ENCODE measurements at places on chromosomes 7 and 10.

- no peak for DNase-seq
Observed at GRCh38 chr10:22932626-22933370, 4.9 kb downstream of the ARMC3 start.

- no peak for DNase-seq
Observed at GRCh38 chr7:587767-588166, 68.1 kb upstream of the PDGFA start.

- DNase-seq = no peak
Observed at GRCh38 chr10:38093816-38094157, 350 bp upstream of the ZNF37A start.

DNA sequence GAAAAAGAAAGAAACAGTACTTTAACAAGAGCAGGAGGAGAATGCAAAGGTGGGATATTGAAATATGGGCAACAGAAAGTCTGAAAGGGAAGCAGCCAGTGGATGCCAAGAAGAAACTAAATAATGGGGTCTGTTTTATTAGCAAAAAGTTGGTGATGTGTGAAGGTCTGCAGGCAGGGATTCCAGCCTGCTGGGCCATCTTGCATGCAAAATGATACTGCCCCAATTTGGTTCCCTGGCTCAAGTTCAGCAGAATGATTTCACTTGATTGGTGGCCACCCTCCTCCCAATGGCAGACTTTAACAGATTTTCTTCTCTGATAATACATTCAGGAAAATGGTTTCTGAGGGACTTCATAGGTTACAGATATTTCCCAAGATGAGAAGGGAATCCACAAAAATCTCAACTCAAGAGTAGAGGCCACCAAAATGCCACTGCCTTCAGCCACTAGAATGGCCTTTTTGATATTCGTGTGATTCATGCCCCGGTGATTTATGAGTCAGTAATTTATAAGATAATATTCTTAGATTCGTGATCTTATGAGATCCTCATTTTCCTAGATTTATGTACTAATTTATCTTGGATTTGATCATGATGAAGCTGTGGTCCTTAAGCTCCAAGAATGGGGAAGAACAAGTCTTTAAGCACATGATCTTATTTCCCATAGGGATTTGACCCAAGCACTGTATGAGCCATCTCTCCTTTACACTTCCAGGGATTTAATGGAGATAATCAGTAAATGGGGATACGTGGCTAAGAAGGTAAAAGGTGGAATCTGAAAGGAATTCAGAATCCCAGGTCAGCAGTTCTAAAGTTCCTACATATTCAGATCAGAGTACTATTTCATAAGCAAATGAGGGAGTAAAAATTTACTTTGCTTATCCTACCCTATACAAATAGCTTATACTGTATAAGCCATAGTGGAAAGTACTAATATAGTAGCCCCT is 32.3 kb upstream of the ADD3 start:
- no peak for DNase-seq

DNA sequence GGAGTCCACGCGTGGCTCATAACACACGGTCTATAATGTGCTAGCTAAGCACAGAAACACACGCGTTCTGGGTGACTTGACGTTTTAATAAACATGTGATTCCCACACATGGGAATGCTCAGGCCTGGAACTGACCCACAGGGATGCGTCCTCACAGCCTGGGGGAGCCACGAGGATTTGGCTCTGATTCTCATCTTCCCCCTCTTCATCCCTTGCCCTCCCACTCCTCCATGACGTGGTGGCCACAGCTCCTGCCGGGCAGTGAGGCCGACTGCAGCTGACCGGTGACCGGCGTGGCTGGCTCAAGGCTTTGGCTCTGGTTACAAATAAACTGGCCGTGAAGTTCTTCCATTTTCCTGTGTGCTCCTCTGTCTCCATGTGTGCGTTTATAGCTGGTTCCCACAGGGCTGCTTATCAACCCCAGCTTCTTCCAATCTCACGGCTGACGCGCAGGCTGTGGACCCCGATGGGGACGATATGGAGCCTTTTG is 40.9 kb upstream of the KLF6 start:
- DNase-seq = no peak

GRCh38 chr10:93875032-93875358 is 18.8 kb upstream of the SLC35G1 start:
- DNase-seq = no peak

GRCh38 chr10:97771055-97771891 is 526 bp downstream of the SFRP5 start:
- no peak for DNase-seq

DNA sequence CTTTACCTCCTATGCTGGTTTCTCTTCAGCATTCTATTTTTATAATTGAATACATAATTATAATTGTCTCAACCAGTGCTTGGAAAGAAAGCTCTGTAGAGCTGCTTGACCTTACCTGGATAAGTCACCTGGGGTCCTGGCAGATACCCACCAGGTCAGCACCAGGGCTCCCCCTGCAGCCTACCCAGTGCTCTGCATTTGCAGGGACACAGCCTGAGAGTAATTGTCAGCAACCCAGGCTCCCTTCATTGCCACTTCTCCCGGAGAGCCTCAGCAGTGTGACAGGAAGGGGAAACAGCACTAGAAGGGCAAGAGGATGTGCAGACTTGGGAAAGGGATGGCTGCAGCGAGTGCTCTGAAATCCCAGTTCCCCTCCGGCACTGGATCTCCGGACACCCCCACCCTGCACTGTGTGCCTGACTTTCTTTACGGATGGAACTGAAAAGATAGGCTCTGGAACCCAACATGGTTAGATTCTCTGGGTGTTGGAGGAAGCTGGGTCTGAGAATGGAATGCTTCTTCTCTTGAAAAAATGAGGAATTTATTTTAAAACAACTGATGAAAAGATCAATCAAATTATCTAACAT is 11.4 kb upstream of the PAX4 start:
- no peak for DNase-seq

GRCh38 chr10:500876-501275 is 188.6 kb downstream of the DIP2C start:
- no peak for DNase-seq

GRCh38 chr7:106064316-106064715 is 47.8 kb downstream of the SYPL1 start:
- no peak for DNase-seq

DNA sequence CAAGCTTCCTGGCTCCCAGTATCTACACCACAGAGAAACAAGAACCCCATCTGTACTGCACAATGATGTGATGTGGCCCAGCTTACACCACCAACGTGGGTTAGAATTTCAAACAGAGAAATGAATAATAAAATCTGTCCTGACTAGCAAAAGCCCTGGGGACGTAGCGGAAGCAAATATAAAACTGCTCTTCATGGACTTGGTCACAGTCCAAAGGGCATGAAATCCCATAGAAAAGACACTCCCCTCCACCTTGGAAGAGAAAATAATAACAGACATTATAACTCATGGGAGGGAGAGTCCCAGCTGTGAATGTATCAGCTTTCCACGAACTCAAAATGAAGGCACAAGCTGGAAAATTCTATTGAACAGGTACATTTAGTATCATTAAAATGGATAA is 205.3 kb upstream of the GALNT17 start:
- no peak for DNase-seq

DNA sequence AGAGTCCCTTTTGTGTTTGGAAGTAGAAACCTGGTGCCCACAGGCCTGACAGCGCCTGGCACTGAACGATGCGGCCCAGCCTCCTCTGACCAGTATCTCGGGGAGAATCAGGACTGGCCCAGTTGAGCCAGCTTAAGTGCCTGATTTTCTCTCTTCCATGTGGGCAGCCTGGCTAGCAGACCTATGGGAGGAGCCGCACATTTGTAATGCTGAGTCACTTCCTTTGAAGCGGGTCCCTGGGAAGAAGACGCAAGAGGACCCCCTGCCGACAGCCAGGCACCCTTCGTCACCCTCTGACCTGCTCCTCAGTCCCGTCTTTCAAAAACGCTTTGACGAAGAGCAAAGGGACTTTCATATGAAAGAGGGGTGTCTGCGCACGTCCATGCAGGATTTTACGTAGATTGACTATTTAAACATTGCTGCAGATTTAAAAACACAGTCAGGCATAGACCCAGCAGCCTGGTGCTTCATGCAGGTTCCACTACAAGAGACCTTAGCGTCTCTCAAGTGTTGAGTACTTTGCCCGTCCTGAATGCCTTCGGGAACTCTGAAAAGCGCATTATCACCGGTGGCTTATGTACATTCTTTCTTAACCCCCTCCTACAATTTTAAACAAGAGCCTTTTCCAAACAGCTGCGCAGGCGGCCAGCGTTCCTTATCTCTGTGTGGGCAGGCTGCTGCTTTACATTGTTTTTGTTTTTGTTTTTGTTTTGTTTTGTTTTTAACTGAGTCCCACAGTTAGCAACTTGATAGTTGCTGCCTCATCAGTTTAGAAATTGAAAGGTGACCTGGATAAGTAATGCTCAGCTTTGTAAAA is 36.5 kb upstream of the AP5Z1 start:
- DNase-seq = no peak

GRCh38 chr7:95245828-95246500 is 78.4 kb downstream of the PON1 start:
- DNase-seq = no peak

GRCh38 chr7:28064437-28064836 is 116.2 kb downstream of the JAZF1 start:
- DNase-seq = no peak

DNA sequence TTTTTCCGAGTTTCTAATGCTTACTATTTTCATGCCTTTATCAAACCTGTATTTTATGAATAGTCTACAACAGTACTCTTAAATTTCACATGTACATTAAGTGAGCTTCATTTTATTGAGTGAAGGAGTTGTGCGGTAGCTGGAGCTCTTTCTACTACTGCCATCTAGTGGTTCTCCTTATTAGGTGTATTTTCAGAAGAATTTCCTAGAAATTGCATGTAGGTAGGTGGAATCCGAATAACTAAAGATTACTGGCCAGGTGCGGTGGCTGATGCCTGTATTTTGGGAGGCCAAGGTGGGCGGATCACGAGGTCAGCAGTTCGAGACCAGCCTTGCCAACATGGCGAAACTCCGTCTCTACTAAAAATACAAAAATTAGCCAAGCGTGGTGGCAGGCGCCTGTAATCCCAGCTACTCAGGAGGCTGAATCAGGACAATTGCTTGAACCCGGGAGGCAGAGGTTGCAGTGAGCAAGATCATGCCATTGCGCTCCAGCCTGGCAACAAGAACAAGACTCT is 38.3 kb downstream of the LRRC72 start:
- DNase-seq = no peak

- DNase-seq = no peak
Observed at GRCh38 chr10:85864173-85864549, 502.4 kb downstream of the GRID1 start.

DNA sequence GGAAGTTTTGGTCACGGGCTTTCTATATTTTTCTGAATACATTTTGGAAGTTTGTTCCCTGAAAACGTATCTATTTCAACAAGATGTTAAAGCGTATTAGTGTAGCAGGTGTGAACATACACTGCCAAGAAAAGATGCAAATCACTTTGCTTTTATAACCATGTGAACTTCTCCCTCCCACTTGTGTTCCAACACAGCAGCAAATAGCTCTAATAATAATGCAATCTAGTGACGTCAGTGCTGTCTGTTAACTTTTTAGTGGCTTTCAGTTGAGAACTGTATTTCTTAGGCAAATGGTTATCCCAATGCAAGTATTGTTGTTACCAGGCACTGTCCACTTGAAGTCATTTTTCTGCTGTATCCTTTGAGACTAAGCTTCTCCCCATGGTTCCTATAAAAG is 188.4 kb upstream of the IGFBP3 start:
- no peak for DNase-seq

GRCh38 chr10:112132435-112132834 is 51.1 kb downstream of the GPAM start:
- DNase-seq = no peak

GRCh38 chr7:132778761-132779160 is 202.5 kb upstream of the PLXNA4 start:
- DNase-seq = no peak

DNA sequence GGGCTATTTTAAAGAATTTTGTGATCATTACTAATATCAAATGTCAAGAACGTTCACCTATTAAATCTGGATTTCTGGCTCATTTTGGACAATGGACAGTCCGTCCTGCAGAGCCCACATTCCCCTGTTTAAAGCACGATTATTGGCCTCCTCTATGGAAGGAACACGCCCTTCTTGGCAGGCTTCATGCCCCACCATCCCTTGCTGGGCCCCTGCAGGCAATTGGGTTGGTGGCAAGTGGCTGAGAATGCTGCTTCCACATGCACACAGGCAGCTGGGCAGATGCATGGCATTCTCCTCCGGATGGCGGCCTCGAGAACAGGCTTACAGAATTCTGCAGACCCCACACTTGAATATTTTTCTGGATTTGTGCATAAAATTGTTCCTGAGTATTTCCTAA is 305.8 kb upstream of the MKI67 start:
- no peak for DNase-seq

DNA sequence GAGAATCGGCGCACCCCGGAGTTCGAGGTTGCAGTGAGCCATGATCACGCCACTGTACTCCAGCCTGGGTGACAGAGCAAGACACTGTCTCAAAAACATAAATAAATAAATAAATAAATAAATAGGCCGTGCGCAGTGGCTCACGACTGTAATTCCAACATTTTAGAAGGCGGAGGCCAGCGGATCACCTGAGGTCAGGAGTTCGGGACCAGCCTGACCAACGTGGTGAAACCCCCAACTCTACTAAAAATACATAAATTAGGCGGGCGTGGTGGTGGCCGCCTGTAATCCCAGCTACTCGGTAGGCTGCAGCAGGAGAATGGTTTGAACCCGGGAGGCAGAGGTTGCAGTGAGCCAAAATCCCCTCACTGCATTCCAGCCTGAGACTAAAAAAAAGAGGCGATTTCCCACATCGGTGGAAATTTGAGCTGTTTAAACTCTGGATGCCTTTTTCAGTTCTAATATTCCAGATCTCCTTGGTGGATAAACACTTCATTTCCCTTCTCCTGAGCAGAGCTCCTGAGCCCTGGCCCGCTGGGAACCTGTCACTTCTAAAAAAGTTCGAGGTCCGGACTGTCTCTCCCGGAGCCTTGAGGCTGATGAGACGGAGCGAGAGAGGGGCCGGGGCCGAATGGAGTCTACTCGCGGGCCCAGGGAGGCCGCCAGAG is 2.0 kb upstream of the NFKB2 start:
- no peak for DNase-seq

DNA sequence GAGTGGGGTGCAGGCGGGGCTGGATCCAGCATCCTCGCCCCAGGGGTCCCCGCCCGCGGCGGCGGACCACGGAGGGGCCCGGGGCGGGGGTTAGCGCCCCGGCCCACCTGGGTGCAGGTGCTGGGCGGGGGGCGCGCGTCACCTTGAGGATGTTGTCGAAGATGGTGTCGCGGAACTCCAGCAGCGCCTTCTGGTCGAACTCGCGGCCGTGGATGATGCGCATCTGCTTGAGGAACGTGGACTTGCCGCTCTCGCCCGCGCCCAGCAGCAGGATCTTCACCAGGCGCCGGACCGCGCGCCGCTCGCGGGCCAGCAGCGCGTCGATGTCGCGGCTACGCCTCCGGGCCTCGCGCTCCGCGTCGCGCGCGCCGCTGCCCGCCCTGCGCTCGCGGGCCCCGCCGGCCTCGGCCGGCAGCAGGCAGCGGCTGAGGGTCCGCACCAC is 376 bp downstream of the GNA12 start:
- no peak for DNase-seq

- no peak for DNase-seq
Observed at GRCh38 chr7:87016606-87017005, 42.8 kb downstream of the ELAPOR2 start.

Measured in stimulated activated CD8-positive, alpha-beta memory T cell treated with anti-CD3 and anti-CD28 coated beads, Interleukin-7, amount 100 ng/mL, for 24 hours (primary cell).